ENCODE measurements at places on chromosomes 7 and 10. TPM values are rescaled to one million over a fixed set of nuclear protein-coding genes. Genes with fewer than 3 reads are reported as not detected.

Gene RTKN2
- 0.96 TPM for total RNA-seq

Gene TMEM120A
- total RNA-seq = 37.7 TPM

Gene ADRB1
- total RNA-seq = 1.1 TPM

Gene TAS2R41
- not detected for total RNA-seq

Gene C10orf95
- 0.25 TPM for total RNA-seq

Gene KIAA1549
- total RNA-seq = 4.0 TPM

Gene PSAP
- total RNA-seq = 885 TPM

Gene FRMD4A
- 3.0 TPM for total RNA-seq

Gene ABCA13
- 0.06 TPM for total RNA-seq

Gene FAM171A1
- 21.0 TPM for total RNA-seq

Gene FRAT1
- 1.9 TPM for total RNA-seq

Gene ZFAND2A
- total RNA-seq = 50.3 TPM
